SK-N-MC (cell line): ENCODE measurements at places on chromosomes 5 and 9.

- no peak for DNase-seq
Observed at GRCh38 chr9:80146466-80146865, 574.7 kb downstream of the TLE4 start.

DNA sequence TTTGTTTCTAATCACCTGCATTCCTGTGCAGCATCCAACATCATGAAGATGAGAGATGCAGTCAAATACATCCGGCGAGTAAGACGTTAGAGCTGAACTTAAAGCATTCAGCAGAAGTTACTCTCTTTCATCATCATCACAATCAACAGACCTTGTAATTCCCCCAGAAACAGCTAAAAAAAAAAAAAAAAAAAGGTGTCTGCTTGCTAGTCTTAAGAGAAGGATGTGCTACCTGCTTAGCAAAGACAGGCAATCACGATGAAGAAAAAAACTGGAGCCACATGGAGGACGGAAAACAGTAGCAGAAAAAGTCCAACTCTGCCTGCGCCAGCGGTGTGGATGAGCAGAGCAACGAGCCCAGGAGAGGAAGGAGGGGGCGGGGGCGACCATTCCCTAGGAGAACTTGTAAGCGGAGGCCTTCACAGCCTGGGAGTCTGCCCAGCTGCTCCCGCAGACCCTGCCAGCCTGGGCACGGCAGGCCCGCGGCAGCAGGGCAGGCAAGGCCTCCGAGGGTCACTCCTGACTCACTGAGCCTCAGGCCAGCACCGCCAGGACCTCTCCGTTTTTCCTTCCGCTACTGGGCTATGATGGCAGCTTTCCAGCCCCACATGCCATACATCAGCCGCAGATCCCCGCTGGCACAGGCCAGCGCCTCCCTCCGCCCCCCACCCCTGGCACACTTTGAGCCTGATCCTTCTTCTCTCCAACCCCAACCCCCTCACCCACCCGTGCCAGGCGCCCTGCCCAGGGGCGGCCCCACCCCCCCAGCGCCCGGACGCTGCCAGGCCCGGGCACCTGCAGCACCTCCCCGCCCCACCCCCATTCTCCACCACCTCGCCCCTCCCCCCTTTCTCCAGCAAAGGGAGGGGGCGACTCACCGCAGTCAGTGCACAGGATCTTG is 1.4 kb downstream of the NRG2 start:
- DNase-seq: no peak

- no peak for DNase-seq
Observed at GRCh38 chr9:89604729-89605464, at the start of gene GADD45G. GADD45G (plus strand) TSS chr9:89605012; CDS start chr9:89605122, 110 bp downstream.

GRCh38 chr5:98460536-98460935 is 312.9 kb upstream of the RGMB start:
- no peak for DNase-seq

GRCh38 chr9:91403665-91404543 is 19.7 kb downstream of the NFIL3 start:
- DNase-seq: no peak

DNA sequence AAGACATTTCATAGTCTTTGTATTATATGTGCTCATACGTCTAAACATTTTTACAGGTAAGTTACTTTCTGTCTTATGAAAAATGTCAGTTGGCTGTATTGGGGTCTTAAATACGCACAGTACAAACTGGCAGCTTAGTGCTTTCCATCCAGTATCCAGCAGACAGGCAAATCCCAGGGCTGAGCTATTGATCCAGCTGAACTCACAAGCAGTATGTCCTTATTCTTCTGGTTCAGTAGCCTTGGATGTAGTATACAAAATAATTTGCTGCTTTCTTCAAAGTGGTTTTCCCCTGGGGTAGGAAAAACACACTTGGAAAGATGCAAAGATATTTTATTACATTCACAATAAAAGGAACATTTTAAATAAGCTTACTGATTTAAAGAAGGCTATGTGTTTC is 617.2 kb downstream of the NR2F1-AS1 start:
- no peak for DNase-seq

GRCh38 chr5:143226361-143226760 is 177.1 kb downstream of the NR3C1 start:
- no peak for DNase-seq

DNA sequence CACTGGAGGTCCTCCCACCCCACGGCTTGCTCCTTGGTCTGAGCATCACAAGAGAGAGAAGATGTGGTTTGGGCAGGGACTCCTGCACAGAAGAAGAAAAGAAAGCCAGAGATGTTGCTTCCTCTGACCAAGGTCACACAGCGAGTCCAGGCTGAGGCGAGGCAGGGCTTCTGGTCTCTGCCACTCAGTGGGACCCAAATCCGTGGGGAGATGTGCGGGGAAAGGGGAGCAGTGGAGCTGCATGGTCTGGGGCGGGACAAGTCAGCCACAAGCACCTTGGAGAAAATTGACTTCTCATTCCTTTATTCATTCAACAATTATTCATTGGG is 150.9 kb downstream of the C9orf50 start:
- DNase-seq: no peak

DNA sequence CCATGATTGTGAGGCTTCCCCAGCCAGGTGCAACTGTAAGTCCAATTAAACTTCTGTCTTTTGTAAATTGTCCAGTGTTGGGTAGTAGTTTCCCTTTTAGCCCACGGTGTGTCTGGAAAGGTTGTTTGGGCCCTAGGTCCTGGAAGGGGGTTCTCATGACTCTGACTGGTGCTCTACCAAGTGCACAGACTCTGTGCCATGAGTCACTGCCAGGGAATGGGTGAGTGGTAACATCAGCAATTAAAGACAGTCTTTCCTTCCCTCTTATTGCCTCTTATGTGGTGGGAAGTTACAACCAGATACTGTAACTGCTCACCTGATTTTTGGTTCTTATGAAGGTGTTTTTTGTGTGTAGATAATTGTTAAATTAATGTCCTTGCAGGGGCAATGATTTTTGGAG is 141.2 kb downstream of the PRDM9 start:
- no peak for DNase-seq

DNA sequence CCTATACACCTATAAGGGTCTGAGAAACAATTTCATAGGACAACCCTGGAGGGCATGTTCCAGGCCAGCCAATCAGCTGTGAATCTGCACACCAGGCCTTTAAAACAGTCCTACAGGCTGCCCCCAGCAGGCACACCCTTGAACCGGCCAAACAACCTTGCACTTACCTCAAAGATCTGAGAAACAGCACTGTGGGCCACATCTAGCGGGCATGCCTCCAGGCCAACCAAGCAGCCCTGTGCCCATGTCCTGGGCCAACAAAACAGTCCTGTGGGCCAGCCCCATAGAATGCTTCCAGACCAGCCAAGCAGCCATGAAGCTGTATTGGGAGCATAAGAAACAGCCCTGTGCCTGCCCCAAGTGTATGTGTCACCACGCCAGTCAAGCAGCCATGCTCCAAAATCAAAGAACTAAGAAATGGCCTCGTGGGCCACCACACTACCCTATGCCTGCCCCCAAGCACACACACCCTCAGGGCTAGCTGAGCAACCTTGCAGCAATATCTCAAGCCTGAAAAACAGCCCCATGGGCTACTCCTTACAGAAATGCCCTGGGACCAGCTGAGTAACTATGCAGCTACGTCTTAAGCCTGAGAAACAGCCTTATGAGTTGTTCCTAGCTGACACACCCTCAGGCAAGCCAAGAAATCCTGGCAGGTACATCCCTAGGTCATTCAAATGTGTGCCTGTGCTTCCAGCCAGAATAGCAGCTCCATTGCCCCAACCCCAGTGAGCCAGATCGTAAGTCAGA is 2243.8 kb upstream of the C9orf72 start:
- no peak for DNase-seq

DNA sequence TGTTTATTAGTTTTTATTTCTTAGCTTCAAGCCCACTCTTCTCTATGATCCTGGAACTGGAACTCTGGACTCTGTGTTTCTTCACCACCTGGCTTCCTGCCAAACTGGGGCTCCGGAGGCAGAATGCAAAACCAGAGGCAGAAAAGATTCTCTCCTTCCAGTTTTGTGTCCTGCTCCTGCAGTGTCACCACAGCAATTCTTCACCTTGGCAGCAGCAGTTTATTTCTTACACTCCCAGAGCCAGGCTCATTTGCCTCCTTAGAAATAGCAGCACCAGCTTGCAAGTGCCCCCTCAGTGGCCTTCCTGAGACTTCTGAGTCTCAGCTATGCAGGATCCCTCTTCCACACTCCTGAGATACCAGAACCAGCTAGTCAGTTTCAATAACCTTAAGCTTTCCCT is 26.7 kb upstream of the CAMK4 start:
- DNase-seq: no peak

DNA sequence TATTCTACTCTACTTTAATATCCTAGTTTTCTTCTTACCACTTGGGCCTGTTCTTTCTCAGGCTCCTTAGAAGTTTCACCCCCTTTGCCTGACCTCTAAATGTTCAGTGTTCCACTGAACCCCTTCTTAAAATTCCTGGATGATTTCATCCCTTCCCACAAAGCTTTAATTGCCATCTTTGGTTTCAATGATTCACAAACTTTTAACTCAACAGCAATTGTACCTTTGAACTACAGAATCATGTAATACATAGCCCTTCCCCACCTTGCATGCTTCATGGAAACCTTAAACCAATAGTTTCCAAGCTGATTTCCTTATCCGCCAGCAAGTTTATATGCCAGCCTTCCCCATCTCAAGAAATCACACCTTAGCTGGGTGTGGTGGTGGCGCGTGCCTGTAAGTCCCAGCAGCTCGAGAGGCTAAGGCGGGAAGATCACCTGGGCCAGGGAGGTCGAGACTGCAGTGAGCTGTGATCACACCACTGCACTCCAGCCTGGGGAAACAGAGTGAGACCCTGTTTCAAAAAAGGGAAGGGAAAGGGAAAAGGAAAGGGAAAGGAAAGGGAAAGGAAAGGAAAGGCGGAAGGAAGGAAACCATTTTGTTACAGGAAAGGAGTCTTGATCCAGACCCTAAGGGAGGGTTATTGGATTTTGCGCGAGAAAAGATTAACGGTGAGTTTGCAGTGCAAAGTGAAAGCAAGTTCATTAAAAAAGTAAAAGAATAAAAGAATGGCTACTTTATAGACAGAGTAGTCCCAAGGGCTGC is 1023.7 kb upstream of the DMAC1 start:
- DNase-seq: no peak

DNA sequence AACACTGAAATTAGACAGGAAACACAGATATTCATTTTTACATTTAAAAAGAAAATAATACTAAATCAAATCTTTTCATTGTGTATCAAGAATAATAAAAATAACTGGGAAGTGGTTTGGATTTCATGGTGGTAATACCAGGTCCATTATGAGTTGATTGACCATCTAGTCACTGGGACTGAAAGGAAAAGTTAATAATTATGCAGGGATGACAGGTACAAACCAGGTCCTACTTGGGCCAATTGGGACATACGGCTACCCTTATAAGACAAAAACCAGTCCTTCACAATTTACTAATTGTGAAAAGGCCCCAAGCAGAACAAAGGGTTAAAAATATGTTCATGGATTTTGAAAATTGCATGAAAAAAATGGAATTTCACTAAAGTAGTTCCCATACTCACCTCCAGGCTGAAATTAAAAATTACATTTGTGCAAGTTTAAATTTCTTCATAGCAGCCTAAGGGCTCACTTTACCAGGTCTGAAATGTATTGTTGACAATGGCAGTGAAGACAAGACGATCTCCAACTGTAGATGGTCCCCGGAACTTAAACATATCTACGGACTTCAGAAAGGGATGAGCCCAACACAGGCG is 44.1 kb downstream of the ZCCHC9 start:
- no peak for DNase-seq

GRCh38 chr5:67094476-67095300 is 101.9 kb downstream of the CD180 start:
- DNase-seq: no peak

DNA sequence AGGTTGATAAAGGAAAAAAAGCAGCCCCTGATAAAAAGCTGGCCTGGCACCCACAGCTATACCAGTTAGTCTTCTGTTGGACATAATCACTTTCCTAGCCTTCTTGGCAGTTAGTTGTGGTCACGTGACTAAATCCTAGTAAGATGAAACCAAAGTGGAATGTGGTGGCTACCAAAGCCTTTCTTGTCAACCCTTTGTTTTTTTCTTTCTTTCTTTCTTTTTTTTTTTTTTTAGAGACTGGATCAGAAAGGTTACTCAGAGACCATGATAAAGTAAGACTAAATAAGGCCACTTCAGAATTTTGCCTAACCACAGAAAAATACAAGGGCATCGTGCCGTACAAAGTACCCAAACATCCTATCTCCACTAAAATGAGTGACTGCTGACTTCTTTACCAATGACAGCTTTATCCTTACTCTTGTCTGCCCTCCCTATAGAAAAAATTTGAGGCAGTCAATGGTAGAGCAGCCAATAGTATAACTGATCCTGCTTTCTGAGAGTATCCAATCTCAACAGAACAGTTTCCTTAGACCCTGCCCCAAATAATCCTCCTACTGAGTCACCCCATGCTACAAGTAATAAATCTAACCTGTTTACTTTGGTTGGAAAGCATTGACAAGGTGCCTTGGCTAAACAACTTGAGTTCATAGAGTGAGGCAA is 14.2 kb upstream of the KIF27 start:
- DNase-seq: no peak

GRCh38 chr5:155605920-155606319 is 592.4 kb downstream of the KIF4B start:
- no peak for DNase-seq

- no peak for DNase-seq
Observed at GRCh38 chr9:37676411-37676830, 25.7 kb downstream of the FRMPD1 start.

- no peak for DNase-seq
Observed at GRCh38 chr5:145946112-145946861, 9.9 kb downstream of the SH3RF2 start.

GRCh38 chr9:114957558-114957957 is 27.2 kb upstream of the TNFSF8 start:
- no peak for DNase-seq

DNA sequence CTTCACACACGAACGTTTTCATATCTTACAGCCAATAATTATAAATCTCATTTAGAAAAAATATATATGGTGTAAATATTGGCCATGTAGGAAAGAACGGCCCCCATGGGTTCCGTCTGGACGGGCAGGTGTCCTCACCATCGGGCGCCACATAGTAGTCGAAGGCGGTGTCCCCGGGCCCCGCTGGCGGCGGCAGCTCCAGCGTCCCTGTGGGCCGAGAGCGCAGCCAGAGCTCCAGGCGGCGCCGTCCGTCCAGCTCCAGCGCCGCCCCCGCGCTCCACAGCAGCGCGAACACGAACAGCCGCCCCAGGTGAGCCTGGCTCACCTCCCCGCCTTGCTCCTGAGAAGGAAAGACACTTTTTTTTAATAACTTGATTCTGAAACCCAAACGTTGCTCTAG is 134.6 kb downstream of the DNAH5 start:
- DNase-seq: no peak

DNA sequence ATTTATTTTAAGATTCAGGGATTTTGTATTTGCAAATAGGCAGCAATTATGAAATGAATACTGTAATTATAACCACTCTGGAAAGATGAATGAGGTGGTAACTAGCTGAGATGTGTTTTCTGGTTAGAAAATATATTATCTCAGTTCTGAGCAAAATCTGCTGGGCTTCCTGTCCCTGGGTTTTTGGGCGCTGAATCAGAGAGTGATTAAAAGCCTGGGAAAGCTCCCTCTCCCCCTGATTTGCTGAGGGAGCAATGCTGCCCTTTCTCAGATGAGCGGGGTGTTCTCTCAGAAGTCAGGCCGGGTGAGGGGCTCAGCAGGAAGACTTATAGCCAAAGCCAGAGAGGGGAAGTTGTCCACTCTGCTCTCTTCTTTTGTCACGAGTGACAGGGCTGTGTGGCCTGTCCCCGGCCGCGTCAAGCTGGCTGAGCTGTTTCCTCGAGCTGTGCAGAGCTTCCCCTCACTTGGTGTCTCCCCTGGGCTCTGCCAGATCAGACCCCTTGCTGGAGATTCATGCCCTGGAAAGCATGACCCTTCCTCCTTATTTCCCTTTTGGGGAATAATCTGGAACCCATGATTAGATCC is 39.8 kb upstream of the PITX1 start:
- DNase-seq: no peak

- no peak for DNase-seq
Observed at GRCh38 chr5:59157068-59157467, 574.2 kb downstream of the RAB3C start.
